ENCODE measurements at places on chromosomes 3 and 15.

GRCh38 chr3:37170513-37170912 lies 3.9 kb downstream of the LRRFIP2 start:
- no peak for DNase-seq

- DNase-seq = no peak
Measured at GRCh38 chr3:173463250-173463649, 65.7 kb downstream of the NLGN1 start.

DNA sequence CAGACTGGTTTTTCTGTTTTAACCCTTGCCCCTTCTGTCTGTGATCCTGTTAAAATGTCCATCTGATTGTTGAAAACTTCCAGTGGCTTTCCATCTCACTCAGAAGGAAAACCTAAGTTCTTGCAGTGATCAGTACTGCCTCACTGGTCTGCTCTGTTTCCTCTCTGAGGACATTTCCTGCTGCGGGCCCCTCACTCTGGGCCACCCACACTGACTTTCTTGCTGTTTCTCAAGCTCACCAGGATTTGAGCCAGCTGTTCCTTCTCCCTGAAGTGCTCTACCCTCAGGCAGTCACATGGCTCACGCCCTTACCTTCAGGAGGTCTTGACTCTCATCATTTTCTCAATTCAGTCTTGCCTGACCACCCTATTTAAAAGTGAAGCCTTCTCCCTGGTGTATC lies 1.8 kb downstream of the GRK7 start:
- DNase-seq = no peak

DNA sequence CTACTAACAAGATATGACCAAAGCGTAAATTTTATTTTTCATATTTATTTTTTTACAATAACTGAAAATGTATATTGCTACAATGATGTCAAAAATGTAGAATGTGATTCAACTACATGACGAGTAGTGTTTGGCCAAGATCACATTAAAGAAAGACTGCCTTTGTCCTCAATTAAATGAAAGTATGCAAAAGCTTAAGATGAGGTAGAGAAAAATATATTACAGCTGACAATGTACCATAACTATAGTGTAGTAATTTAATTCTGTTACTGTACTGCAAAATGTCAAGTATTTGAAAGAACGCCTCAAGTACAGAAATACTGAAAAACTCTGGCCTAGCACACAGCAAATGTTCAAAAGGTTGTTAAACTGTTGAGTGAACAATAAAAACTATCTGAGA lies 9.7 kb downstream of the PRICKLE2 start:
- no peak for DNase-seq

DNA sequence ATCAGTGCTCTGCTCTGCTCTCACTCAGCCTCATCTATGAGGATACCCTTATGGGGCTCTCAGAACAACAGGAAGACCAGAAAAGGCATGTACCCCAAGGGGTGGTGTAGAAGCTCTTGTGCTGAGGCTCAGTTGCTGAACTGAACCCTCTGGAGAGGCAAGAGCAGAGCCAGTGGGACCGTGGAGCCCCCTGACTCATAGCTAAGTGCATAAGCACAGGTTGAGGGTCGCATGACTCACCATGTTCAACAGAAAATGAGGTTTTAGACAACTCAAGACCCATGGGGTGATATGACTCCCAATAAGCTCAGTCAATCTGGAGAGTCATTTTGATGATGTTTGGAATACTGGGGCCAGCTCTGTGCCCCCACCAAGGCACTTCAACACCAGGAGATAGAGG lies 37.3 kb downstream of the CRYGS start:
- DNase-seq = no peak

DNA sequence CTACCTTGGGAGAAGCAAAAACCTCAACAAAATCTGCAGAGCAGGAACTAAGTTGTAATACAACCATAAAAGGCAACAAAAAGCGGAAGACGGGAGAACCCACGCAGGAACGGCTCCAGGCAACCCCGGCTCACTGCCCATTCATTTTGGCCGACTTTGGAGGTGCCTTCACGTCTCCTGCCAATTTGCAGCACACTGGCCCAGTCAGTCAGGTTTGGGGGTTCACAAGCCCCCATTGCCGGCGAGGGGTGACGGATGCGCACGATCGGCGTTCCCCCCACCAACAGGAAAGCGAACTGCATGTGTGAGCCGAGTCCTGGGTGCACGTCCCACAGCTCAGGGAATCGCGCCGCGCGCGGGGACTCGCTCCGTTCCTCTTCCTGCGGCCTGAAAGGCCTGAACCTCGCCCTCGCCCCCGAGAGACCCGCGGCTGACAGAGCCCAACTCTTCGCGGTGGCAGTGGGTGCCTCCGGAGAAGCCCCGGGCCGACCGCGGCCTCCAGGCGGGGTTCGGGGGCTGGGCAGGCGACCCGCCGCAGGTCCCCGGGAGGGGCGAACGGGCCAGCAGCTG lies 463 bp downstream of the TERC start:
- no peak for DNase-seq

- no peak for DNase-seq
Measured at GRCh38 chr15:66631616-66632263, 65.9 kb upstream of the LCTL start.

- no peak for DNase-seq
Measured at GRCh38 chr15:29014493-29014892, 128.7 kb downstream of the APBA2 start.

DNA sequence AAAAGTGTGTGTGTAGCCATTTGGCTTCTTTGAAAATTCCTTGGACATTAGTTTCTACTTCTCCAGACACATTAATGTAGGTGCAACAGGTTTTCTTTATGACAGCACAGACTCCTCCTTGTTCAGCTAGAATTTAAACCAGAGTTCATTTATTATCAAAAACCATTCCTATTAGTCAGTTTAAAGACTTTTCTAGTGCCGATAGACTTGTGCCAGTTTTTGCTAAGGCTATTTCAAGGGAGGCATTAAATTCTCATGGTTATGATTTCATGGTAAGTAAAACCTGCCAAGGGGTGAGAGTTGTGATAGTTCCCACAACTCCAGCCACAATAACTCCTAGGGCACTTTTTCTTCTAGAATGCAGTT lies 20.6 kb upstream of the SENP7 start:
- no peak for DNase-seq

GRCh38 chr15:80773122-80773551 lies 6.0 kb upstream of the CEMIP start:
- DNase-seq = no peak

DNA sequence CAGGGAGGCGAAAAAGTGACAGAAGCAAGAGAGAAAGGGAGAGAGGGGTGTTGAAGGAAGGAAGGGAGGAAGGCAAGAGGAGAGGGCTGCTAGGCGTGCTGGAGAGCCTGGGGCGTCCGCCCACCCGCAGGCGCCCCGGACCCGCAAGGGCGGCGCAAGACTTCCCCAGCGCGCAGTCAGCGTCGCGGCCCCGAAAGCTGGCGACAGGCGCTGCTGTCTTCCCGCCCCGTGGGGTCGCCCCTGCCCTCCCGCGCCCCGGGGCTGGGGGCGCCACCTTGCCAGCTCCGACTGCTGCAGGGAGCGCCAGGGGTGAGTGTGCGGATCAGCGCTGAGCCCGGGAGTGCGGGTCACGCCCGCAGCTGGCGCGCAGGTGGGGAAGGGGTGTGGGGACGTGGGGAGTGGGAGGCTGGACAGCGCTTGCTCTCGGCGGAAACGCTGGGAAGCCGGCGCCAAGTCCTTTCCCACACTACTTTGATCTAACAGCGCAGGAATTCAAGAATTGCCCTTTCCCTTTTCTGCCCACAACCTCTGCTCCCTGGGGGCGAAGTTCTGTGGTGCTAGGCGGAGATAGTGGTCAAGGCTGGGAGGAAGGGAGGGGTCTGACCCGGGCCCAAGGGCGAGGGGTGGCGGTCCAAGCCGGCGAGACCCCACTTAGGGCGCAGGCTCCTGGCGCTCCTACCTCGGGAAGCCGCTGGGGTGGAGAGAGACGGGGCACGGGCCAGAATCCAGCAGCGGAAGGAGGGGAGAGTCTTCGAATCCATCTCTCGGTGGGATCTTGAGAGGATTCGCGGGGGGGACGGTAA lies 266.1 kb downstream of the CGGBP1 start:
- peak; percentile 41 for DNase-seq

GRCh38 chr15:34647569-34648293 lies 64.3 kb upstream of the GOLGA8B start:
- DNase-seq = no peak

- no peak for DNase-seq
Measured at GRCh38 chr3:153285194-153285641, 123.2 kb downstream of the RAP2B start.

- no peak for DNase-seq
Measured at GRCh38 chr15:51688863-51689262, 7.6 kb downstream of the SCG3 start.

GRCh38 chr3:16463119-16463518 lies 50.4 kb downstream of the RFTN1 start:
- no peak for DNase-seq

GRCh38 chr15:58518626-58519025 lies 86.8 kb downstream of the LIPC start:
- no peak for DNase-seq

DNA sequence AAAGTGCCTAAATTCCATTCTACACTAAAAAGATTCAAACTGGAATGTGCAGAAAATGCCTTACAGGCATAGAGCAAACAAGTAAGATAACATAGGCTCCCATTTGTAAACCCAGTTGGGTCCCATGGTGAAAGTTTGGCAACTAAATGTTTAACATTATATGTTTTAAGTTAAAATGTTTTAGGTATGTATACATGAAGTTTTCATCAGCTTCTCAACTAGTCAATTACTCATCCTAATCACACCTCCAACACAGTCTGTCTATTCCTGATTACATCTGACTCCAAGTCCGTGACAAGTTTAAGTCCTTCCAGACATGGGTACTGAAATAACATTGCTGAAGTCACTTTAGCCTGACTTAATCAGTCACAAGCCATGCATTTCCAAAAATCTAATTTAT lies 25.0 kb downstream of the MYLK start:
- no peak for DNase-seq

DNA sequence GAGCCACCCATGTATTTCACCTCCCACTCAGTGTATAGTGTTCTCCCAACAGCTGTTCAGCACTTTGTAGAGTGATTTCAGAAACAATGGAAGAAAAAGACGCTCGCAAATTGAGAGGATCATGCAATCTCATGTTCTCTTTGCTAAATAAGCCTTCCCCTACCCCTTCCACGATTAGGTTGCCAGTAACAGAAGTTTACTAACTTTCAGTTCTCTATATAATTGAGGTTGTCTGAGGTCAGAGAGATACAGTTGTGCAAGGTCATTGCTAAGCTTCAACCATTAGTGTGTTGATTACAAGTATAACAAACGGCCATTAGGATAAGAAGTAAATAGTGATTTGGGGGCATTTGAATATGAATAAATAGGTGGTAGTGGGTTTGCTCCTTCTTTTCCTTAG lies 99.6 kb downstream of the TUSC7 start:
- no peak for DNase-seq

- DNase-seq = no peak
Measured at GRCh38 chr3:187743195-187744141, 1.8 kb downstream of the BCL6 start.

- DNase-seq = no peak
Measured at GRCh38 chr3:16295298-16295890, 30.4 kb downstream of the OXNAD1 start.

DNA sequence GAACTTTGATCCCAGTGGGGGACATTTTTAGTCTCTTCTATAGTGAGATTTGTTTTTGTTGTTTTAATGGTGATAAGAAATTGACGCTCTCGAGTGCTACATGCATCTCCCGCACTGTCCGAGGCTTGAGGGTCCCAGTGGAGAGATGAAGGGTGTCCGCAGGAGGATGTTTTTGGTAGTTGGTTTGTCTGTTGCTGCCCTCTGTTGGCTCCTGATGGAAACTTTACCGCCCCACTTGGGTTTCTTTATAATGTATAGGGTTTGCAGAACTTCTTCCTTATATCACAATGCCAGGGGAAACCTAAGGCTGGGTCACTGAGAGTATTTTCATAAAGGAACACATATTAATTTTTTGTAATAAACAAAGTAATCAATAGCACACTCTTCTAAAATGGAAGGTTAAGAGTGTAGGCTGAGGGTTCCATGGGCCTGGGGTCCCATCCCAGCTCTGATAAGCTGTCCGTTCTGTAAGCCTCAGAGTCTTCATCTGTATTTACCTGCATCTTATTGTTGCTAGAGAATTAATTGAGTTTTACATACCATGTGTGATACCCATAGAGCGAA lies 185.3 kb upstream of the FEZF2 start:
- peak; percentile 53 for DNase-seq

DNA sequence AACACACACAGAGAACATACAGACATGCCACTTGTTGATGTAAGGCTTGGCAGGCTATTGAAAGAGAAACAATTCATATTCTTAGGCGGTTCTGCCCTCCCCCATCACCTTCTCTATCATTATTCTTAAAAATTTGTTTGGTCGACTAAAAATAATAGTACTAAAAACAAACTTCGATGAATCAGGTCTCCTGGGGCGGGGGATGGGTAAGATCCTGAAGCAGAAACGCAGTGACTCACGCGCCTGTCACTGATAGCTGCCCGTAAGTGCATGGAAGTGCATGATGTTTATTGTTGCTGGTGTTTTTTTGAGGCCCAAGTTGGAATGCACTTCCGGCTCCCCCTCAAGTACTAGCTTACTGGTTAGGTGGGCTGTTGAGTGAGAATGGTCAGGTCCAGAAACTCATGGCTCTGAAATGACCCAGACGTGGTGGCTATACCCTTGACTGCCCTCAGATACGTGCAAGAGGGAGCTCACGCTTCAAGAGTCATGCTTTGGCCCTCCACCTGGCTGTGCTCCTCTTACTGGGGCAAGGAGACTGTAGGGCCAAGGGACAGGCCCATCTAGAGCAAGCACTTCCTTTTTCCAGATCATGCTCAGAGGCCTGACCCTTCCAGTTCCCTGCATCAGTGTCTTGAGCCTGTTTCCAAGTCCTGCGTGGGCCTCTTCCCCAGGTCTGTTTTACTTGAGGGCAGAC lies 10.9 kb downstream of the SMAD3 start:
- DNase-seq = no peak

DNA sequence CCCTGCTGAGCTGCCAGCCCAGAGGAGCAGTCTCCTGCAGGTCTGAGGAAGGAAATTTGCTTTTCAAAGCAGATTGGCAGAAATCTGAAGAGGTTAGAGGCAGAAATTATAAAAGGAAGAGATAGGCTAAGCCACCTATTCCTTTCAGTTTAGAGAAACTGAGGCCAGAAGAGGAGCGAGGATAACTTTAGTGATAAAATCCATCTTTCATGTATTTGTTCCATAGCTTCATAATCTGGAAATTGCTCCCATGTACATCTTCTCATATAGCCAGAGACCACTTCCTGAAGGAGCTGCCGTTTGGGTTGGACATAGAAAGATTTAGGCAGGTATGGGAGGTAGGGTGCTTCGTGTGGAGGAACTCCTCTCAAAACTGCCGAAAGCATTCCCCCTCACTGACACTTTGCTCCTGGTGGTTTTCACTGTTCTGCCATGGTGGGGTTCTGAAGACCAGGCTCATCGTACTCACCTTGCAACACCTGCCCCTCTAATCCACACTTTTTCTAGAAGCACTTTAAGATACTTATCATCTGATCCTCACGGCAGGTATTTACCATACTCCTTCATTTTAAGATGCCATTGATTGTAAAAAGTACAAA lies 670 bp upstream of the ACAP2 start:
- DNase-seq = no peak

GRCh38 chr15:76181705-76182107 lies 121.9 kb downstream of the TMEM266 start:
- no peak for DNase-seq
